ENCODE measurements at places on chromosomes 13 and 19. TPM values are rescaled to one million over a fixed set of nuclear protein-coding genes. Genes with fewer than 3 reads are reported as not detected.

NLRP7 gene
- total RNA-seq: not detected

NLRP4 gene
- 0.10 TPM for total RNA-seq

PROZ gene
- total RNA-seq: 0.49 TPM

GFY gene
- total RNA-seq: 0.38 TPM

BST2 gene
- 99.7 TPM for total RNA-seq

ZNF850 gene
- total RNA-seq: 3.2 TPM

GJB6 gene
- not detected for total RNA-seq
